Activated T-helper 1 cell treated with Interleukin-2 at 50 U/mL for 16 hours (primary cell): ENCODE measurements at places on chromosomes 2 and 18.

GRCh38 chr2:140565756-140566155 is 1565.1 kb downstream of the LRP1B start:
- DNase-seq, result no peak

- no peak for DNase-seq
Measured at GRCh38 chr2:192026059-192026824, 168.5 kb downstream of the TMEFF2 start.

DNA sequence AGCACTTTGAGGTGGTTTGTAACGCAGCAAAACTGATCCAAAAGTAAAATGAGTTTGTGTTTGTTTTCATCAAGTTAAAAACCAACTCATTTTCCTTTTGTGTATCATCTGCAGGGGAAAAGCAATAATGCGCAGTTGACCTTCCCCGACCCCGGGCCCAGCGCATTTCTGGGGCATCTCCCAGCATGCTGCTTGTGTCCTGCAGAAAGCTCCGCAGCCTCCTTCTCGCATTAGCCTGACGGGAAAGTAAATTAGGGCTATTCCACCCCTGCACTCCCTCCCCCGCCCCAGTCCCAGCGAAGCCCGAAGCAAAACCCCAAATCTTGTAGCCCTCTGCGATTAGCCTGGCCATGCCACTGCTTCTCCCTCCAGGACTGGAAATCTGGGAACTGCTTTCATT is 82.0 kb upstream of the PPM1B start:
- no peak for DNase-seq

DNA sequence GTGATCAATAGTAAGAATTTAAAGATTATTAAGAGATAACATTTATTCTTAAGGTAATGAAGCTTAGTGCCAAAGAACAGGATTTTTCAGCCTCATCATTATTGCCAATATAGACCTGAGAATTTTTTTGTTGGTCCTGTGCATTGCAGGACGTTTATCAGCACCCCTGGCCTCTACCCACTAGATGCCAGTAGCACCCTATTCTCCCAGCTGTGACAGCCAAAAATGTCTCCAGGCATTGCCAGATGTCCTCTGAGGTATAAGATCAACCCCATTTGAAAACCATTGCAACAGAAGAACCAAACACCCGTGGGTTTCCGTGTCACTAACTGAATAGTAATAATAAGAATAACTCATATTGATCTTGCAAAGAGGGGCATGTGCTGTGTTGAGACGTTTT is 700.0 kb upstream of the SOX11 start:
- no peak for DNase-seq

DNA sequence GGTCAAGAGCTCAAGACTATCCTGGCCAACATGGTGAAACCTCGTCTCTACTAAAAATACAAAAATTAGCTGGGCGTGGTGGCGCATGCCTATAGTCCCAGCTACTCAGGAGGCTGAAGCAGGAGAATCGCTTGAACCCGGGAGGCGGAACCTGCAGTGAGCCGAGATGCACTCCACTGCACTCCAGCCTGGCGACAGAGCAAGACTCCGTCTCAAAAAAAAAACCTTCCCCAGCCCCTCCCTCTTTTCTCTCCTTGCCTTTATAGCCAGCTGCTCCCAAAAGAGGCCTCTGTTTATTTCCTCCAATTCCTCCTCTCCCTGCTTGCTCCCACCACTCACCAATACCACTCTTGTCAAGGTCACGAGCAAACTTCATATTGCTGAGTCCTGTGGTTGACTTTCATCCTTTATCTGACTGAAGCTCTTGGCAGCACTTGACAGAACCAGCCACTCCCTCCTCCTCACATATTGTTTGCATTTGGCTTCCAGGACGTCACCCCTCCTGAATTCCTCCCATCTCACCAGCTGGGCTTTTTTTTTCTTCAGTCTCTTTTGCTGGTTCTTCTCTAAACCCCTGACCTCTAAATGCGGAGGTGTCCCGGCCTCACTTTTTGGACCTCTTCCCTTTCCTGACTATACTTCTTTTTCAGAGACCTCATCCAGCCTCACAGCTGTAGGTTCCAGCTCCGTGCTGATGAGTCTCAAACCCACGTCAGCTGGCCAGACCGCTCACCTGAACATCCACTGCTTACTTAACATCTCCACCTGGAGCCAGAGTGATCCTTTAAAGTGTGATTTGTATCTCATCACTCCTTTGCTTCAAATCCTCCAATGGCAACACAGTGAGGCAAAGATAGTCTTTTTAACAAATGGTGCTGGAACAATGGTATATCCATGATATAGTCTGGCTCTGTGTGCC is 84.6 kb upstream of the CAB39 start:
- DNase-seq, result no peak

DNA sequence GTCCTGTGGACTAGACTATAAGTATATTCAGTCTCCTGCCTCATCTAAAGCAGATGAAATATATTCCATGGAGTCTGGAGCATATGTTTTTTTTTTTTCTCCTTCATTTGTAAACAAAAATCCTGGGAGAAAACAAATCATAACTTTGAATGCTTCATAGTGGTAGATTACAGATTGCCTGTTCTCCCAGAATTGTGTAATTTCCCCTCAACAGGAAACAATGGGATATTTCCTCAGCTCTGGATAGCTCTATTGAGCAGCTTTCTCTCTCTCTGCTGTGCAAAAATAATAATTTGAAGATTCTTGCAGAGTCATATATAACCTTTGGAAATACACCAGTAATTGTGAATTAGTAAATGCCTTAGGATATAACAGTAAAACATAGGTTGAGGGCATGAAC is 1406.6 kb upstream of the ACVR2A start:
- DNase-seq, result no peak

DNA sequence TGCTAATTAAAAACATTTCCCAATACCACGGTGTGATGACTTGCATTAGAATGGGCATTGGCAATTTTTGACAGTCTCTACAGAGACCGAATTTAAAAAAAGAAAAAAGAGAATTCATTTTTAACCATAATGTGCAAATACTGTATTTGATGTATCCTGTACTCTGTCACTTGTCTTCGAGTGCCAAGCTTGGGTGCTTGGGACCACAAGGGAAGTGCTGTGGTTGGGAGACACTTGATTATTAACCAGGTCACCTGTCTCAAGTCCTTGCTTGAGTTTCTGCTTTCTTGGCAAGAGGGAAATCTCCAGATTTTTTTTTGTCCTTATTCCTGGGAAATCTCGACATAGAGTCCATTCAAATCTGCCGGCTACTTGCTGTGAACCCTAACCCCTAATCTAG is 209.0 kb downstream of the MC4R start:
- DNase-seq, result no peak

DNA sequence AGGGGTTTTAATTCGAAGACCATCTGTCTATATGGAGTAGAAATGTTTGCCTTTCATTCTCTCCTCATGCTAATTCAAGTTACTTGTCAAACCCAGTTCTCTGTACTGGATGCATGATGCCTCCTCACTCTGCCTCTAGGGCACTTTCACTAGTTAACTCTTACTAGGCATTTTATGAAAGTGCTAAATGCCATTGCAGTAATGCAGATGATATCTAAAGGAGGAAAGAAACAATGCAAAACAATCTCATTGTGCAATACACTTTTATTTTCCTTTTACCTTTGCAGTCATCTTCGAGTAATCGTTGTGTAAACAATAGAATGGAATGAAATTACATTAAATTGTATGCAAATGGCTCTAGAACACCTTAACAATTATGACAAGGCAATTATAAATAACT is 293.6 kb downstream of the STK39 start:
- no peak for DNase-seq

GRCh38 chr2:98299211-98299905 is 46.9 kb upstream of the CNGA3 start:
- no peak for DNase-seq

DNA sequence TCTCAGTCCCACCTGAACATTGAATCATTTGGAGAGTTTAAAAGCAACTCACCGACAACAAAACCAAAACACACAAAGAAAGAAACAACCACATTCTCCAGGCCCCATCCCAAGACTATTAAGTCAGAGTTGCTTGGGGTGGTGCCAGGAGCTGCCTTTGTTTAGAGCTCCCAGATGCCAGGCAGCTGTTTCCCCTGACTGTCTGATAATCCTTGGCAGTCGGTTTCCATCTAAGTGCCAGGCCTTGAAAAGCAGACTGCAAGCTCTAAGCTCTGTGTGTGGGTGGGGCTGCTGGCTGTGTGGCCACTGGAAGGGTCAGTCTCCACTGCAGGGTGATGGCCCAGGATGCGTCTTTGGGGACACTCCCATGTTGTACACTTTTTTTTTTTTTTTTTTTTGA is 255.3 kb upstream of the AGAP1 start:
- DNase-seq, result no peak

GRCh38 chr2:67669766-67670165 is 272.6 kb downstream of the ETAA1 start:
- DNase-seq, result no peak

DNA sequence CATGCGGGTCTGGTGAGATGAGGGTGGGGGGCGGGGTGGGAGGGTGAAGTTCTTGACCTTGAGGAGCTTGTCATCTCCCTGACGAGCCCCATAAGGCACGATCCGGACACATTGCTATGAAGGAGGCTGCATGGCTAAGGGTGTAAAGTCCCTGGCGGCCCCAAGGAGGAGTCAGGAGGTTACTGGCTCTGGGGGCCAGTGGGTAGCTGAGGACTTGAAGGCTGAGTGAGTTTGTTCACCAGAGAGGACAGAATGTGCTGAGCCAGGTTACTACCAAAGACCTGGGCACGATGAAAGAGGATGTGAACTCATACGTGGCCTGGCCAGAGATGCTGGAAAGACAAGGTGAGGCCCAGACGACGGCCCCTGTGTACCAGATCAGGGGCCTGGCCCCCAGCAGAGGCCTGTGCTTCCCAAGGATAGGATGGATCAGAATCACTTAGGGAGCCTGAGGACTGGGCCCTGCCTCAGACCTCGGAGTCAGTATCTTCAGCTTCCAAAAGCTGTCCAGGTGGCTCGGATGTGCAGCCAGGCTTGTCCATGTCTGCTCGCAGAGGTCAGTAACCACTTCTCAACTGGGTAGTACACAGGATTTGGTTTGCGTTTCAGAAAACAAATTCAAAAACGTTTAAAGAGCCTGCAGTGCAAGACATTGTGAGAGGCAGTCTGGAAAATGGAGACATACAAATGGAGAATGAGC is 110.9 kb downstream of the RNF144A start:
- no peak for DNase-seq

DNA sequence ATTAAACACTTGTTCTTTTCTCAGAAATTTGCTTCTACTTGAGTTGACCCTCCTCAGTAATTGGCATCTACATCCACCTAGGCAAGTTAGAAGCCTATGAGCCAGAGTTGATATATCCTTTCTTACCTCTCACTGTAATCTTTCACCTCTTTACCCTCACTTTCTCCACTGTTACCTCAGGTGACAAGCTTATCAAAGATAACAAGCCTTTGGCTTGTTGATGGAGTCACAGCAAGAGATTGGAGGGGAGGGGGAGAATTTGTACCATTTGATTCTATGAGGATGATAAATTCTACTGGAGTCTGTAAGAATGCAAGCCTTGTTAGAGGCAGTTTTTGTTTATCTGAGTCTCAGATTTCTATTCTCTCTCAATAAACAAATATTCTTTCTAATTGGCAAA is 171.0 kb upstream of the CAVIN2 start:
- DNase-seq, result no peak
